HCT116 (cell line): ENCODE measurements at places on chromosomes 6 and 20. TPM values are rescaled to one million over a fixed set of nuclear protein-coding genes. Genes with fewer than 3 reads are reported as not detected.

Gene MEA1
- 64.8 TPM for total RNA-seq

Gene CLPSL2
- 1.7 TPM for total RNA-seq

Gene NRSN1
- not detected for total RNA-seq

Gene NOX3
- not detected for total RNA-seq

GRCh38 chr6:117463762-117464665 lies 18.5 kb upstream of the DCBLD1 start:
- no peaks in the 10 kb centered on the region for H3K36me3 ChIP-seq
- no peaks in the 10 kb centered on the region for H3K27me3 ChIP-seq
- no peak overlapping the region for H3K4me3 ChIP-seq
- no peak overlapping the region for H3K27ac ChIP-seq
- DNase-seq: no peak

DNA sequence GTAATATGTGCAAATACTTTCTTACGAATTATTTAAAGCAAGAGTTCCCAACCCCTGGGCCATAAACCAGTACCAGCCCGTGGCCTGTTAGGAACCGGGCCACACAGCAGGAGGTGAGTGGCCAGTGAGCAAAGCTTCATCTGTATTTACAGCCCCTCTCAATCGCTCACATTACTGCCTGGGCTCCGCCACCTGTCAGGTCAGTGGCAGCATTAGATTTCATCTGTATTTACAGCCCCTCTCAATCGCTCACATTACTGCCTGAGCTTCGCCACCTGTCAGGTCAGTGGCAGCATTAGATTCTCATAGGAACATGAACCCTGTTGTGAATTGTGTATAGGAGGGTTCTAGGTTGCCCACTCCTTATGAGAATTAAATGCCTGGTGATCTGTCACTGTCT lies 142.0 kb downstream of the RNASET2 start:
- no peak for DNase-seq
- H3K36me3 ChIP-seq: no peaks in the 10 kb centered on the region
- H3K4me1 ChIP-seq: no peaks in the 10 kb centered on the region
- H3K27me3 ChIP-seq: no peaks in the 10 kb centered on the region
- H3K4me3 ChIP-seq: no peak overlapping the region
- no peak overlapping the region for H3K27ac ChIP-seq

- H3K4me1 ChIP-seq: peaks cover 4% of the 10 kb centered on the region; the same call in 1 of the 2 replicates
- H3K4me3 ChIP-seq: no peak overlapping the region
- no peak for DNase-seq
Measured at GRCh38 chr20:1868856-1869255, 26.4 kb upstream of the SIRPA start.
